Fibroblast of skin of left biceps (primary cell): ENCODE measurements at places on chromosomes 5 and 9.

- DNase-seq = no peak
Measured at GRCh38 chr9:111720174-111720573, 58.8 kb downstream of the GNG10 start.

- DNase-seq = no peak
Measured at GRCh38 chr9:110266795-110267194, 10.5 kb upstream of the TXN start.

DNA sequence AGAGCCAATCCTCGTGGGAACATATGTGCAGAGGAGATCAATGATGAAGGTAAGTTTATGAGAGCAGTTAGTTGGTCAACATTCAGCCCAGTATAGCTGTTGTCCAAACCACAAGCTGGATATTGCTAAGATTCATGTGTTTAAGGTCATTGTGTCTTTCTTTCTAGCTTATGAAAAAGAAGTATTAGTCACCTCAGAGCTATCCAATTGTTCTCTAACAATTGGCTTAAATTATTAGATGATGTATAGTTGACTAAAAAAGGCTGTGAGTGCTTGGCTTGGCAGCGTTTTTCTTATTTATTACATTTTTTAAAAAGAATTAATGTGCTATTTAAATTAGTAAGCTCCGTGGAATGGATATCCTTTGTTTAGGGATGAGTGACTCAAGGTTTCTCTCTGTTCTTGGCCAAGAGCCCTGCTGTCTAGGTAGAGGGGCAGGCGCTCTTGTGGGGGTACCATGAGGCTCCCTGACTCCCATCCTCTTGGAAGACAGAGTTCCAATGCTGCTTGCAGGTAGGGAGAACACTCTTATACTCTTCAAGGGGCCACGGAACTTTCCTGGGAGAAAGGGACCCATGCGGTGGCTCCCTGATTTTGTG lies 487.4 kb downstream of the IRX1 start:
- peak; percentile 69 for DNase-seq

DNA sequence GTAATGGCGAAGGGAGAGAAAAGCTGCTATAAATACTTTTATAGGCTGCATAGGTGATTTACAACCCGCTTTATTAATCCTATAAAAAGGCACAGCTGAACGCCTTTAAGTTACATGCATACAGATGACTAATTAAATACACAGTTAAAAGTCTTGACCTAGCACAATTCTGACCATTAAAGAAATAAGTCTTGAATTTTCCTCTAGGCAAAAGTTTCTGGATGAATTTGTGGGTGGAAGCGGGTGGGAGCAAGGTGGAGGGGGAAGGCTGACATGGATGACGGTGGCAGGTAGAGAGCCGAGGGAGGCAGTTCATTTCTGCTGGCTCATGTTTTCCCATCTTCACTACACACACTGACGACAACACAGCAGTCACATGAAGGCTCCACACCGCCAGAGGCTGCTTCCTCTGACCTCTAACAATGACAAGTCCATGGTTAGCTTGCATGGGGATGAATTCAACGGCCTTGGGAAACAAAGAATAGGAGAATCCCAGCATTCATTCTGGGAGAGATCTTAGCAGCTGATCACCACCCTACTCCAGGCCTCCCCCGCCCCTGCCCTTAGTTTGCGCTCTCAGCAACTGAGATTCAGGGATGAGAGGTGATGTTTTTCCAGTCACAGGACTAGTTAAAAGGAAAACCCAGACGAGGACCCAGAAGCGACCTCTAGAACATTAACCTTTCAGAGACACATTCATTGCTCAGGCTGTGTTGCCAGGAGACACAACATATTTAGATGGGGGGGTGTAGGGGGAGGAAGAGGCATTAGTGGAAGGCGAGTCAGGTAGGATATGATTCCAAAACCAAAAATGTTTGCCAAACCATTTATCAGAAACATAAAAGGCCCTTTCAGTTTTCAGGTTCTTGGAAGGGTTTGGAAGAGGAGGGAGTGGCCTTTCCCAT lies 329.3 kb downstream of the PIK3R1 start:
- no peak for DNase-seq

DNA sequence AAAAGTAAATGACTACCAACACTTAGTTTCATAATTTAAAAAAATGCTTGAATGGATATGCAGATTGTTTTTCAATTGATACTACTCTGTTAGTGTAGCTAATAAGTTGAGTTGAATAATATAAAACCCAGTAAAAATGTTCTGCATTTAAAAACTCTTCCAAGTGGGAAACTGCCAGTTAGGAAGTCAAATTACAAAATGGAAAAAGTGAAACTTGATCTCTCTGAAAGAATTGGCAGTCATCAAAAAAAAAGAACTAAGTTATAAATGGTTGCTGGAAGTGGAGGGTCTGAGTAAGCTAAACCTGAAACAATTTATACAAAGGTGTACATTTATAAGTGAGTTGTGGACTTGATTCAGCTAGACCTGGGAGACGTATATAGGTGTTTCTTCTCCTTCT lies 52.4 kb downstream of the VCAN start:
- no peak for DNase-seq
